ENCODE measurements at places on chromosomes 7 and 10.
A peak's percentile ranks its signal among the peaks of the same experiment; 100 is the strongest.

- DNase-seq = peak; percentile 11
Measured at GRCh38 chr10:92240289-92241157, 50.4 kb downstream of the CPEB3 start.

DNA sequence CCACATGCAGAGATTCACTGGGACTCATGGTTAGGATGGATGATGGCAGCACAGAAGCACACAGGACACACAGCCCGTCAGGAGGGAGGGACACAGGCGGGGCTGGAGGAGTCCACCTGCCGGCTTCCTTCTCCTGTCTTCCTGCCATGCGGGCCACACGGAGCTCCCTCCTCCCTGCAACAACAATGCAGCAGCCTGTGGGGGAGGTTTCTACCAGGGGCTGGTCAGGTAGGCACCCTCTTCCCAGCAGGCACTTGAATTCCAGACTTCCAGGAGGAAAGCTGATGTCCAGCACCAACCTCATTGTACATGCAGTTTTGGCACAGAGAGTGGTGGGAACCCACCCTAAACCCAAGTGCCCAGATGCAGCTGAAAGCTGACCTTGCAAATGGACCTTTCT is 341.2 kb downstream of the GLRX3 start:
- DNase-seq = no peak

DNA sequence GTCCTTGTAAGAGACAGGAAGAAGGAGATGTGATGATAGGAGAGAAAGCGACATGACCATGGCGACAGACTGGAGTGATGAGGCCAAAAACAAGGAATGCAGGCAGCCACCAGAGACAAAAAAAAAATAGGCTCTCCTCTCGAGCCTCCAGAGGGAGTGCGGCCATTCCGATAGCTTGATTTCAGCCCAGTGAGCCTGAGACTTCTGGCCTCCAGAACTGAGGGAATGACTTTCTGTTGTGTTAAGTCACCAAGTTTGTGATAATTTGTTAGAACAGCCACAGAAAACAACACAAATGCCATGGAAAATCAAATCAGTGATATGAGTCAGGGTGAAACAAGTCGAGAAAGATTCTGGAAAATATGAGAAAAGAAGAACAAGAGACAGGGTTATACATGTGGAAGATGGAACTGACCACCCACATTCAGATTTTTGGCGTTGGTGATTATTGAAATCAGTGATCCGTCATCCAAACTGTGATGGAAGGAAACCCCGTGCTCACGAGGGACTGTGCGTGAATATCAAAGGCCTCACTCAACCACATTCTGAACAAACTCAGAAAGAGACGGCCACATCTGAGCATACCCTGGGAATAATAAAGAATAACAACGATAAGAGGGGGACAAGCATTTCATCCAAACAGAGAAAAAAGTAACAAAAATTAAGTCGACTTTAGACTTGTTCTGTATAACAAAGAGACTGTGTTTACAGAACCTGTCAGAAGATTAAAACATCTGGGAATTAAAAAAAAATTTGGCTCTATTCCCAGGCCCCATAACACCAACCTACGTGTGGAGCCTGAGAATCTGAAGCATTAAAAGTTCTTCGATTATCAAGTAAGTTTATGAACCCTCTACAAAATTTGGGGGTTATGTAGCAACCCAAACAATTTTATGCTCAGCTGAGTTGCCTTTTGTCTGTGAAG is 72.1 kb downstream of the EEPD1 start:
- DNase-seq = no peak

DNA sequence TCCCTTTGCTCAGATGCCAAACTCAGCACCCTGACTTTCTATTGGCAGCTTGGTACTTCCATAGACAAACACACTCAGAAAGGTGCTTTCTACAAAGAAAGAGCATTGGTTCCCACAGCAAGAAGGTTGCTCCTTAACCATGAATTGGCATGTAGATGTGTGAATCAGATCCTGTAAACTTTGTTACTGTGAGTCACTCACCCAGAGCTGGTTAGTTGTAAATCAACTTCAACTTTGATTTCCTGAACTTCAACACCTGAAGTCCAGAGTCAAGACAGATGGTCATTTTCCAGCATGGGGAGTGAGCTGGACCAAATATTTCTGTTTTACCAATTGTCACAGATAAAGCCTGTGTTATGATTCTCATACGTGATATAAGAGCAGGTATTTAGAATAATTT is 797.2 kb downstream of the TNS3 start:
- DNase-seq = no peak

DNA sequence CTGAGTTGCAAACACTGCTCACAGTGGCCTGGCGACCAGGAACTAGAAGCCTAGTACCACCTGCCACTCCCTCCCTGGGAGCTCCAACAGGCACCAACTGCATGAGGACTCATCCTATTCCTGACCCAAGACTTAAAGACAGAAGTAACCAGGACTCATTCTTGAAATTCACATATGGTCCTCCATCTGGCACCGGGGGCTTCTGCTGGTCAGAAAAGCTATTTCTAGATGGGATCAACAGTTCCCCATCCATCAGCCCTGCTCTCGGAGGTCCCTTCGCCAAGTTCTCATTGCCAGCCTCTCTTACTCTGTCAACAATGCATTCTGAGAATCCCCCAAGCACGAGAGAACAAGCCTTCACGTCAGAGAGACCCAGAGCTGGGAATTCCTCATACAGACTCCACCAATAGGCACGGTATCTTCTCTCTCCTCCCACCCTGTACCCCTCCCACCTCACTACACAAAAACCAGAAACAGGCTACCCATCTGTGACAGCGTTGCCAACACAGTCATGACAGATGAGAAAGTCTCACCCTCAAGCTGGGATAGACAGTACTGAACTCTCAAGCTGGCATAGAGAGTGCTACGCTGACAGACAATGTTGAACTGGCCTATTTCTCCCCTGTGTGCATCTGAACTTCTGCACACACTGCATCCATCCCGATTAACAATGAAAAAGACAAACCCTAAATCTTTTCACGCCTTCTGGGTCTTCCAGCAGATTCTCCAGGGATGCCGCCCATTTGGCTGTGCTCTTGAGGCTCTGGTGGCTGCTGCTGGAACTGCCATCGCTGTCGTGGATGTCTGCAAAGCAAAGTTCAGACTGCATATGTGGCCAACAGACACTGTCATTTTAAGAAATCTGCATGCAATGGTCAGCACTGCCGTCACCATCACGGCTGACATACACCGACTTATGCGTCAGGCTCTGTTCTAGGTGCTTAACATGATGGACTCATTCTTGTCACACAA is 15.6 kb downstream of the RGS10 start:
- no peak for DNase-seq

- DNase-seq = no peak
Measured at GRCh38 chr10:34650156-34650555, 164.9 kb downstream of the PARD3 start.

DNA sequence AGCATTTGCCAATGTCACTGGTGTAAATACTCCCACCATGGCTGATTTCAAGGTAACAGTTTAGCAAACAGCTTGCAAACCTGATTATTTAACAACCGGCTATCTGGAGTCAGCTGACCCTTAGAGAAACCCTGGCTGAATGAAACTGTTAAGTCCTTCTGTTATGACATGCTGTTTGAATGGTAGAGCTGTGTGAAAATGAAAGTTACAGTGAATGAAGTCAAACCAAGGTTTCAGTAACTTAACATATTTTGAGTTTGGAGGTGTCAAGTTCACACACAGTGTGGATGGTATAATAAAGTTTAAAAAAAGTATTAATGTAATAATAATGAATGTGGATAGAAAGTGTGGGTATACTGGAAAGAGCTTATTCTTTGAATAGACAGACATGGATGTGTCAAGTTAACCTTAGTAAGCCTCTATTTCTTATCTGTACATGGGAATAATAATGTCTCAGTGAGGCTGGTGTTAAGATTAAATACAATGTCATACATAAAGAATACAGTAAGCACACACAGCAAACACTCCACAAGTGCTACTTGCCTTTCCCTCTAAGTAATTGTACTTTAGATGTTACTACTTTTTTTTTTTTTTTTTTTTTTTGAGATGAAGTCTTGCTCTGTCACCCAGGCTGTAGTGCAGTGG is 150.4 kb downstream of the TAX1BP1 start:
- no peak for DNase-seq

DNA sequence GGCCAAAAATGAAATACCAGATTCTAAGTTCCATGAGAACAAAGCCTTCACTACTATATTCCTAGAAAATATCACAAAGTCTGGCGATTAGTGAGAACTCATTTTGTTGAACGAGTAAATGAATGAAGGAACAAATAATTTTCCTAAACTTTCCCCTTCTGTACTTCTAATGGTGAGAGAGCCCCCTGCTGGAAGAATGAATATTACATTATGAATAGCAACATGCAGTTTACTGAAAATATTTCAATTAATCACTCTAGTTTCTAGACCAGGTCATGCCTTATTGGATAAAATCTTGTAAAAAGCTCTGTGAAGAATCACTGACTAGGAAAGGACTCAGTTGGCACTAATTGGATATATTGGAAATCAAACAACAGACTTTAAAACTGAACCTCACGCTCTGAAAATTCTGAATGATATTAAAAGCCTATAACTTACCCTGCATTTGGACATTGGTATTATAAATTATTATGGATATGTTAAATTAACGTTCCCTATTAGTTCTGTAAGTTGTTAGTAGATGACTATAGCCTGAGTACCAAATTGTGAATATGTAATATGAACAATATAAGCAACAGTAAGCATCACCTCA is 32.4 kb upstream of the MTPN start:
- peak; percentile 22 for DNase-seq

DNA sequence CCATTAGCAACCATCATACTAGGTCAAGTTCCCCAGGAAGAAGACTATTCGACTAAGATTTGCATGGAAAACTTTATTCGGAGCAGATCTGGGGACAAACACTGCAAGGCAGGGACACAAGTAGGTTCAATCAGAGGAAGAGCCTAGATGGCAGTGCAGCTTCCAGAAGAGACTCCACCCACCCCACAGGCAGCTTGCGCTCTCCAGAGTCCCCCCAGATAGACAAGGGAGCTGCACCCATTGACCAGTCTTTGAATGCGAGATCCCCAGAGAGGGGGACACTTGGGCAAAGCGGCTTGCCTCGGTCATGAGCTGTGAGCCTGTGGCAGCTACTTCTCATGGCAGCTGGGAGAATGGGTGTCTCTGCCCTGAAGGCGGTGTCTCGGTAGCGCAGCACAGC is 4.2 kb downstream of the GALNTL5 start:
- no peak for DNase-seq

Data from effector memory CD8-positive, alpha-beta T cell (primary cell).